ENCODE measurements at places on chromosomes 13 and 19.

DNA sequence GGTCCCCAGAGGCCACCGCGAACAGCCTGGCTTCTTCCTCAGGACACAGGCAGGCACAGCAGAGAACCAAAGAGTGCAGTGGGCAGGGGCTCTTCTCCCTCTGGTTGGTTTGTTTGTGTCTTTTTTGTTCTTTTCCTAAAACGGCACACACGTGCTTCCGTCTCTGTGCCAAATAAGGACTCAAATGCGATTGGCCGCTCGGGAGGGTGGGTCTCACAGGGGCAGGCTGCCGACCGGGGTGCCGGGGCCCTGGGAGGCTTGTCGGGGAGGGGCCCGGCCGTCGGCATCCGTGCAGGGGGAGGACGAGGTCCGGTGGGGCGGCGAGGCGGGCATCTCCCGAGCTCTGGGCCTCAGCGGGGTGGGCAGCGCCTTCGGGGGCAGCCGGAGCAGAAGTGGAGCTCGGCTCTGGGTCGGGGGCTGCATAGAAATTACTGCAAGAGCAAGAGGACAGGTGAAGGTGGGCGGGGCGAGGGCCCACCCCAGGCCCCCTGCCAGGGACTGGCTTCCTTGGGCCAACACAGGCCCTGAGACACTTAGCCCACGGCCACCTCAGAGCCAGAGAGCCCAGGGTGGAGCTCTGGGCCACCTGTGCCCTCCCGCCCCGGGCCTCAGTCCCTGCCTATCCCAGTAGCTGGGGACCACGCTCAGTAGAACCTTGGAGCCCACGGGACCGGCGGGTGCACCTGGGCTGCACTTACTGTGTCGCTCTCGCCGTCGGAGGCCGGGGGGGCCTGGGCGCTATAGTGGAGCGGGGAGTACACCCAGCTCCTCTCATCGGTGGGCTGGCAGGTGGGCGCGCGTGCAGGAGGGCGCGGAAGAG lies 6.4 kb upstream of the CACTIN start:
- no peak for DNase-seq

DNA sequence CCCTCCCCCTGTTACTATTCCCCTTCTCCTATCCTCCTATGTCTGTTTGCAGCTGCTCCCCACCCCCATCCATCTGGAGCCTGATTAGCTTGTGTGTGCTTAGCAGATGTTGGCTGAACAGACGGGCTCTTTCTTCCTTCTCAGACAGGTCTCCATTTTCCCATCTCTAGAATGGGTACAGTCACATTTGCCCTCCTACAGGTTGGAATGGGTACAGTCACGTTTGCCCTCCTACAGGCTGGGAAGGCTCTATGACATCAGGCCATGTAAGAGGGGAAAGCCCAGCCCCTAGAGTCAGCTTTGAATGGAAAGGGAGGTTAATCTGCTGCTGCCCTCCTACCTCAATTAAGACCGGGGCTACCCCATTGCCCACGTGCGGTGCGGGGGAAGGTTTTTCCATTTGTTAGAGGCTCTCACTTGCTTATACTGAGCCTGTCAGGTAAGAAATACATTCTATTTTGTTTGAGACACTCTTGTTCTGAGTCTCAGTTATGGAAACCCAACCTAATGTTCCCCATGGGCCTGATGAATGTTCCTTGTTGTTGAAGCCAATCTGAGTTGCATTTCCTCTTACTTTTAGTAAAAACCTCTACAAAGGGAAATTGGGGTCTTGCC lies 2.2 kb upstream of the CLEC17A start:
- DNase-seq = no peak

GRCh38 chr19:53868091-53868891 lies 608 bp downstream of the MYADM start:
- DNase-seq = peak; percentile 62

- peak; percentile 82 for DNase-seq
Measured at GRCh38 chr19:19538061-19538784, at the start of gene CILP2. Gene CILP2 (plus strand): TSS chr19:19538265. CDS start chr19:19538350, 85 bp downstream.

DNA sequence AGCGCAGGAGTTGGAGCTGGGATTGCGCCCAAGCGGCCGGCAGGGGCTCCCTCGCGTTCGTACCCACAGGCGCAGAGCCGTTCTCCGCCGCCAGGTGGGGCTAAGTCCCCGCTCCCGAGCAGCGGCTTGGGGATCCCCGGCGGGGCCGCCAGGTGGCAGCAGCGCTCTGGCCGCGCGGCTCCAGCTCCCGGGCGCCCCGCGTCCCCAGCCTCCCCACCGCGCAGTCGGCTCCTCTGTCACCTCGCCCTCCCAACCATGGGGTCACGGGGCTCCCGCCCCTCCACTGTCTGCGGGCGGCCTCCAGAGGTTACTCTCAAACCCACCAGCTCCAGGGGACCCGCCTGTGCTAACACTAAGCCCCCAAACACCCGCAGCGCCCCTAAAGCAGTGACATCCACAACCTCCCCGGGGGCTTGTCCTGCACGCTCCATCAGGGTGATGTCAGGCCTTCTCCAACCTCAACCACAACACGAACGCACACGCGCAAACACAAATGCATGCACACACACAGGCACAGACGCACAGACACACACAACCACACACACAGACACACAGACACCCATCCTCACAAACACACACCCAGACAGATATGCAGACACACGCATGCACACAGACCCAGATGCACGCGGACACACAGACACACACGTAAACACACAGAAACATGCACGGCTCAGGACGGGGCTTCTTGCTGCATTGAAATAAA lies 18.4 kb upstream of the KCTD15 start:
- peak; percentile 87 for DNase-seq

DNA sequence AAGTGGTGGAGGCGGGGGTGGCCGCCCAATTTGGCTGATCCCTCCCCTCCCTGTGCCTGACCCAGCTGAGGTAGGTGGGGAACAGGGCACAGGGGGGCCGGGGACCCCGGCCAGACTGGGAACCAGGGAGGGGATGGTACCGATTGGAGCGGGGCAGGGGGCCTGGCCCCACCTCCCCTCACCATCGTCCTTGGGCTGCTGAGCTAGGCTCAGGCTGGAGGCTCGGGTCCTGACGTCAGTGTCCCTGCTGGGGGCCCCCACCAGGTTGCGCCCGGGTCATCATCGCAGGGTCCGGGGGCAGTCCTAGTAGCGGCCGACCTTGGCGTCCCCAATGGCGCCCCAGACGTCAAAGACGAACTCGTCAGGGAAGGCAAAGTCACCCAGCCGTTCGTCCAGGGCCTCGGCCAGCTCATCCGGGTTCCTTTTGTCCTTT lies 3.0 kb upstream of the PTGER1 start:
- no peak for DNase-seq

GRCh38 chr13:84445776-84446175 lies 563.5 kb upstream of the SLITRK1 start:
- no peak for DNase-seq

- no peak for DNase-seq
Measured at GRCh38 chr19:16715611-16716010, 4.0 kb upstream of the NWD1 start.

GRCh38 chr19:38721979-38722773 lies 22.1 kb downstream of the CAPN12 start:
- no peak for DNase-seq

GRCh38 chr19:36423925-36424324 lies 5.5 kb upstream of the ZFP82 start:
- DNase-seq = no peak

DNA sequence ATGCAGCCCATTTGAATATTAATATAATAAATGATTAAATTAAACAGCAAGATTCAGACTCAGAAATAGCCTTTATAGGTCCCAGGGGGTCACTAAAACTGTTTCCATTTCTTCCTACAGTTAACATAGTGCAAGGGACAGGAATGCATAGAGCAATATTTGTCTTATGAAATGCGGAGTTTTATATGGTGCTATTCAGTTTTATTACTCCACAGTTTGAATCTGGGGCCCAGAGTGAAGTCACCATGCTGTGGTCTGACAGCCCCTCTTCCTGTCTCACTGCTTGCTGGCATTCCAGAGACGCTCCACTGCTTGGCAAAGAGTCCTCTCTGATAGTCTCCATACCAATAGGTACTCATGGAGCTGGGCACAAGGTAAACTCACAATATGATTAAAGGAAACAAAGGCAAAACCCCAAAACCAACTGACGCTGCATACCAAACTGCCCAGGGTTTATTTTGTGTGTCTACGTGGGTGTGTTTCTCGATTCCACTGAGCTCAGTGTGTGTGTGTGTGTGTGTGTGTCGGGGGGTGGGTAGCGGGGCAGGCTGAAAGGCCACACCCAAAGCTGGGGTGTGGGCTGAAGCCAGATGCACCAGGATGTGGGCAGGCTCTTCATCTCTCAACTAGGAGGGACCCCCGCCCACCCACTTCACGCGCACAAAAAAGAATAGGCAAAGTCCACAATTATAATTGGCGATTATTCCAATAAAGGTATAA lies 277.9 kb downstream of the TSHZ3 start:
- DNase-seq = no peak

DNA sequence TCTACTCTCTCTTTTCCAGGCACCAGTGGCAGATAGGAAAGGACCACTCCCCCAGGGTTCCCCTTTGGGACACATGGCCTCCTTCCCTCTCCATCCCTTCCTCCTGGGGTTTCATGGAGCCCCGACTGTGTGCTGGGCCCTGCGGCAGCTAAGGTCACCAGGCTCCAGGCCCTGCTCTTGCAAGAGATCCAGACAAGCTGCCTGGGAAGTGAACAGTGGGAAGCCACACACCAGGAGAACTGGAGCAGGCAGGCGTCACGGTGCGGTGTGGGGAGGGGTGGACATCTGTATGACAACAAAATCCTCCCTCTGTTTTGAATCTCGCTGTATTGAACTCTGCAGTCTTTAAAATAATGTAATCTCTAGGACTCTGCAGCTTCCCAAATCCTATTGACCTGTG lies 330.1 kb downstream of the UQCRFS1 start:
- DNase-seq = no peak

GRCh38 chr13:39105110-39105509 lies 66.9 kb downstream of the NHLRC3 start:
- DNase-seq = peak; percentile 86

GRCh38 chr13:96527497-96527896 lies 437.6 kb downstream of the HS6ST3 start:
- DNase-seq = no peak

DNA sequence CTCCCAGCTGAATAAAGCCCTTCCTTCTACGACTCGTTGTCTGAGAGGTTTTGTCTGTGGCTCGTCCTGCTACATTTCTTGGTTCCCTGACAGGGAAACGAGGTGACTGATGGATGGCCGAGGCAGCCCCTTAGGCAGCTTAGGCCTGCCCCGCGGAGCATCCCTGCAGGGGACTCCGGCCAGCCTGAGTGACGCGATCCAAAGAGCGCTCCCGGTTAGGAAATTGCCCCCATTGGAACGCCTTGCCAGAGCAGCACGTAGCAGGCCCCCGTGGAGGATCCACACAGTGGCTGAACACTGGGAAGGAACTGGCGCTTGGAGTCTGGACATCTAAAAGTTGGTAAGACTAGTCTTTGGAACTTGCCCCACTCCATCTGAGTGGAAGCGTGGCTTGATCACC lies 296.8 kb upstream of the SGCG start:
- no peak for DNase-seq

GRCh38 chr13:84641491-84641890 lies 759.2 kb upstream of the SLITRK1 start:
- no peak for DNase-seq

DNA sequence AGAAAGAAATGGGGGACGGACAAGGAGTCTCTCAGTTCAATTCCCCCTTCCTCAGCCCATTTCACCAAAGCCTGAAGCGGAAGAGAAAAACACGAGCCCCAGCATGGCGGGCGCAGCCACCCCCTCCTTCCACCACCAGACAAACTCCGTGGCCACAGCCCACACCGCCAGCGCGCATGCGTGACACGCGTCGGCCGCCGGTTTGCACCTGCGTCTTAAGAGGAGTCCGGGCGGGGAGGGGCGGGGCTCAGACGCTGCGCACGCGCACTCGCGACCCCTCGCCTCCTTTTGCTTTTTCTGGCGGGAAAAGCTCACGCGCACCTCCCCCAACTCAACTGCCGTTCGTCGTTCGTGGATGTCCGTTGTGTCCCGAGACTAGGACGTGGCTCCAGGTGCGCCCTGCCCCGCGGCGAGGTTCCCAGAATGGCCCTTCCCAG lies at the start of gene KASH5:
Gene KASH5 (plus strand): TSS at position 314 of the 437 bp plus-strand sequence. CDS start 2,635 bp downstream, outside the sequence.
- peak; percentile 82 for DNase-seq

DNA sequence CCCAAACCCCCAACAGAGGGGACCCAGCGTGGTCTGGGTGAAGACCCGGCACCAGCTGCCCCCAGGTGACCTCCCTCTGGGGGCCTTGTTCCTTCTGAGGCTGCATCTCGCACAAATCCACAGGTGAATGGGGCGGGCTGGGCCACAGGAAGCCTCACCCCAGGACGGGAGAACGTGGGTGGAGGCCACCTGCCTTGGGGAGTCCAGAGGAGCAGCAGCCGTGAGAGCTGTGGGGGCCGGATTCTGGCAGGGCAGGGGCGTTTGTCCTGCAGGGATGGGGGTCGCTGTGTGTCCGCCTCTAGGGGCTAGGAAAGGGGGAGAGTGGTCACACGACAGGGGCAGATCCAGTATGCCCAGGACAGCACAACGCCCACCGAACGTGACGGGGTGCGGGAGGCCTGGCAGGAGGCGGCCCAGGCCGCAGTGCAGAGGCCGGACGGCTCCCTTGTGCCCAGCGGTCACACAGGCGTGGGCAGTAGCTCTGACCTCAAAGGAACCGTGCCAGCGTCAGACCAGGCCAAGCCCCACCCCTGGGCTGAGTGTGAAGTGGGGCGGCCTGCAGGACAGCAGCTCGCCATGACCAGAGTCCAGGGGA lies 6.7 kb downstream of the POLR2E start:
- no peak for DNase-seq

GRCh38 chr13:94902722-94903407 lies 190.5 kb upstream of the SOX21 start:
- no peak for DNase-seq

DNA sequence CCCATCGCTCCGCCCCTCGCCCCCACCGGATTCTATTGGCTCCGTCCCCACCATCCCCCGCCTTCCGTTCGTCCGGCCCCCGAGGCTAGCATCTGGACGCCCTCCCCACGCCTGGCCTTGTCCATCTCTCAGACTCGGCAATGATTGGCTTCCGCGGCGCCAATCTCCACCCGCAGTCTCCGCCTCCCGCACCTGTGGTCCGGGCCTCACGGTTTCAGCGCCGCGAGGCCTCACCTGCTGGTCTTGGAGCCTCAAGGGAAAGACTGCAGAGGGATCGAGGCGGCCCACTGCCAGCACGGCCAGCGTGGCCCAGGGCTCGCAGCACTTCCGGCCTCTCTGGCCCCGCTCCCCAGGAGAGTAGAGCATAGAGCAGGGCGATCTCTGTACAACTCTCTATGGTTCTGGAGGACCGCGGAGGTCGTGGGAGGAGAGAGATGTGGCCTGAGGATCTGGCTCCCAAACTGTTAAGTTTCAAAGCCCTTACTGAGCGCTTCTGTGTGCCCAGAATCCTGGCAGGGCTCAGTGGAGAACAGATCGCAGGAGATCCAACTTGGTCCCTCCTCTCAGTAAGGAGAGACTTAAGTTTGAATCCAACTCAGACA lies at the start of gene ERCC1:
Gene ERCC1 (minus strand): TSS at position 329 of the 602 bp plus-strand sequence. CDS start 543 bp downstream, outside the sequence.
- DNase-seq = peak; percentile 100
